CD4-positive, alpha-beta T cell treated with Interleukin-6 for 4 hours (primary cell): ENCODE measurements at places on chromosomes 4 and X.

DNA sequence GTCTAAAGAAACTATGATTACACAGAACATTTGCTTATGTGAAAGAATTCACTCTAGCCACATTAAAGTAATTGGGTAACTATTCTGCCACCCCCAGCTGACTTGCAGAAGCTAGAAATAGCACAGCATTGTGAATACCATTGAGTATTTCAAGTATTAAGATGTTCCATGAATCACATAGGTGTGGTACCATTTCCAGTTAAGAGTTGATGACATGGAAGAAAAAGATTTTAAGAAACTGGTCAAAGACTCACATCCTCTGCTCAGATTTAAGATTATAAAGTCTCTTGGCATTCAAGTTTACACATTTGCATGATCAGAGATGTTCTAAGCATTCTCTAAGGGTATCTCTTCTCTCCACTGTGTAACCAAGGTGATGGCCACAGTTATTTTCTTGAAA, 287.5 kb downstream of the CAMK2D start:
- DNase-seq: no peak

GRCh38 chr4:38306482-38307071, 346.4 kb downstream of the PTTG2 start:
- peak; percentile 9 for DNase-seq

- DNase-seq: no peak
Measured at GRCh38 chr4:110484767-110485166, 8.8 kb downstream of the ENPEP start.

GRCh38 chr4:79851625-79852304, 221.3 kb downstream of the ANTXR2 start:
- no peak for DNase-seq

GRCh38 chr4:138535316-138535715, 293.2 kb upstream of the SLC7A11 start:
- no peak for DNase-seq

- DNase-seq: no peak
Measured at GRCh38 chr4:176896211-176896610, 103.5 kb upstream of the VEGFC start.

DNA sequence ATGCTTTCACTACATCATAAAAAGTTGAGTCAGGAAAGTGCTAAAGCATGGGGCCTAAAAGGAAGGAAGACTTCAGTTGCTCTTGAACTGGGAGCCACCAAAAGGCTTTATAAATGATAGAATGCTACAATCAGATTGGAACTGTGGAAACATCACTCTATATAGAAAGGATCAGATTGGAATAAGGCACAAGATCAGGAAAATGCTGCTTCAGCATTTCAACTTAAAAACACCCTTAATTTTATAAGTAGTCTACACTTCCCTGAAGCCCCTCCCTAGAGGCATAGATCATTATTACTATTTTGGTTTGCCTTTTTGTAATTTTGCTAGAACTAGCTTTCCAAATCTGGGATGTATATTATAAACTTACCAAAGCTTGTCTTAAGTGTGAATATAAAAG, 170.7 kb downstream of the FANCB start:
- no peak for DNase-seq

GRCh38 chr4:140092094-140092851, 61.7 kb downstream of the MAML3 start:
- peak; percentile 18 for DNase-seq

- DNase-seq: no peak
Measured at GRCh38 chr4:184399512-184399908, 74.8 kb downstream of the IRF2 start.

GRCh38 chr4:101730291-101731117, 60.0 kb upstream of the BANK1 start:
- peak; percentile 56 for DNase-seq

- DNase-seq: peak; percentile 4
Measured at GRCh38 chr4:73019462-73020047, 50.0 kb downstream of the COX18 start.

DNA sequence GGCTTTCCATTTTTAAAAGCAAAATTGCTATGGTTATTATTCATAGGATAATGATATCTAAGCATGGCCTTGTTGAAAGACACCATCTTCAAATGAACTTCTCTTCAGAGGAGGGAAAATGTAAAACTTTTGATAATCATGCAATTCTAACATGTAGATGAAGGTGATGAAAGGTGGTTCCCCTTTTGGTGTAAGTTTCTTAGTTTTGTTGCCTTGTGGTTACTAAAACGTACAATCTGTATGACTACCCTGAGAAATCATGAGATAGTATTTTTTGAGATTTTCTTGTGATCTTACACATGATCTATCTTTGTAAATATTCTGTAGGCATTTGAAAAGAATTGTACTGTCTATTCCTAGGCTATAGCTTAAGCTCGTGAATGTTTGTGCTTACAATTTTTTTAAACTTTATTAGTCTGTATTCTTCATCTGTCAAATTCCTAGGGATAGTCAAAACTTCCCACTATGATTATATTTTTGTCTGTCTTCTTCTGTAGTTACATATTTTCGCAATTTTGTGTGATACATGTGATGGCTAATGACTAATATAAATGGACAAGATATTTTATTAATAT, 47.5 kb downstream of the PTPN13 start:
- no peak for DNase-seq

DNA sequence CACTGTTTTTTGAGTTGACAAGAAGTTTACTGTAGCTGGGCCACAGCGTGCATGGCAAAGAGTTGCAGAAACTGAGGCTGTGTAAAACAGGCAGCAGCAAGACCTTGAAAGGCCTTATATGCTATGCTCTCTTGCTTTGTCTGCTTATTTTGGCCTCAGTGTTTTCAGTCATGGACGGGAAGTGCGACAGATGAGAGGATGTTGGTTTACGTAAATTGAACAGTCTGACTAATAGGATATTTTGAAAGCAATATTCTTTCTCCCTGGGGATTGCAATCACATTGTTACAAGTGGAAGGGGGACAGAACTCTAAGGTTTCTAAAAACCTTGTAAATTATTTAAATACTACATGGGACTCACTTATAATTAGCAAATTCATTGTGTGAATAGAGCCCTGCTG, 32.2 kb upstream of the MAGEA10 start:
- DNase-seq: no peak

GRCh38 chrX:25805744-25806143, 332.4 kb upstream of the MAGEB18 start:
- DNase-seq: no peak

DNA sequence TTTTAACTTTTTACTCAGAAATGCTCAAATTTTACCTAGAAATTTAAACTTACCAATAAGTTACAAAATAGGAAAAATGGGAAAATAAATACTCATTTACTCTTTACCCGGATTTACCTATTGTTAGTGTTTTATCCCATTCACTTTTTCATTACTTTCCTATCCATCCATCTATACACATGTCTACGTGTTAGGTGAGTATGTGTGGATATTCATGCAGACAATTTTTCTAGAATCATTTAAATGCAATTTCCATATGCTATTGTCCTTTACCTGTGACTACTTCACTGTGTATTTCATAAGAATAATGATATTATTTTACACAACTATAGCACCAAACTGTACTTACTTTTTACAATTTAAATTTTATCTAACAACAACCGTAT, 896.6 kb upstream of the INTU start:
- DNase-seq: no peak

DNA sequence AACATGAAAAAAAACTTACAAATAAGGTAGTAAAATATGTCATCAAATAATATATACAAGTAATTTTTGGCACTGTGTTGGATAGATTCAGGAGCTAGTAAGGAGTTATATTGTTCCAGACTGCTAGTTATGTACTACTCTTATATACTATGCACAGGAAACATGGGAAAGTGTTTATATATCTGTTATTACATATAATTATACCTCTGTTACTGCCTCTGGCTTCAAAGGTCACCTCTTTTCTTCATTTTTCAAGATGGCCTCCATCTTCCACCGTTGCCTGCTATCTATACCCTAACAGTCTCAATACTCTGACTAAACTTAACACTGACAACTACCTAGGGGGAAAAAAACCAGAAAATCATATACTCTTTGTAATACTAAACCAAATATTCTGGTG, 29.5 kb downstream of the LIN54 start:
- DNase-seq: no peak

- DNase-seq: no peak
Measured at GRCh38 chr4:135497563-135498152, 1296.1 kb upstream of the PABPC4L start.

DNA sequence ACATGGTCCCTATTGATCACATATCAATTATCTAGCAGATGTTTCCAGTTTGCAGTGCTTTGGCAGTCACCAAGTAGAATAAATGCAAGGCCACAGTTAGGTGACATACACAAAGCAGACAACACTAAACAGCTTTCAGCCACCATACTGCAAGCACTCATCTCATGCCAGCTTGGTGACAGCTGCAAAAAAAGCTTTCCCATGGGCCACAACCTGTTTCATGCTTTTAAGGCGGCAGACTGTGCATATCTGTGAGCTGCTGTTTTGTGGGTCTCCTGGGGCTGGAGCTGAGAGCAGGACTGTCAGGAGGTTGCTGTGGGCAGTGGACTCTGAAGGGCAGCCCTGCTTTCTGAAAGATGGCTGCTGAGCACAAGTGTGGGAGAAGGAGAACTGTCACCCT, 82.6 kb downstream of the FHDC1 start:
- DNase-seq: no peak

DNA sequence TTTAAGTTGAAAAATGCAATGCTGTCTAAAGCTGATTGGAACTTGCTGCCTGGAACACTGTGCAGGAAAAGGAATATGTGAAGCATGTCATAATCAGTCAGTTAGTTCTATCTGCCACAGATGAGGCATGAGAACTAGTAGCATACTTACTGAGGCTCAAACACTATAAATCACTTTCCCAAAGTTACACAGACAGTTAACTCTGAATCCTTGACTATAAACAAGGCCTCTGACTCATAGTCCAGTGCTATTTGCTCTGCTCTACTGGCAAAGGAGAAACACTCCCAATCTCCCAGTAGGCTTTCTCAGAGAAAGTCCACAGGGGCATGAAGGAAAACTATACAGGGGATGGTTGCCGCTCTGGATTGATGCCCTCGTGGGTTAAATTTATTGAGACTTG, 2078.4 kb upstream of the TENM3 start:
- no peak for DNase-seq

DNA sequence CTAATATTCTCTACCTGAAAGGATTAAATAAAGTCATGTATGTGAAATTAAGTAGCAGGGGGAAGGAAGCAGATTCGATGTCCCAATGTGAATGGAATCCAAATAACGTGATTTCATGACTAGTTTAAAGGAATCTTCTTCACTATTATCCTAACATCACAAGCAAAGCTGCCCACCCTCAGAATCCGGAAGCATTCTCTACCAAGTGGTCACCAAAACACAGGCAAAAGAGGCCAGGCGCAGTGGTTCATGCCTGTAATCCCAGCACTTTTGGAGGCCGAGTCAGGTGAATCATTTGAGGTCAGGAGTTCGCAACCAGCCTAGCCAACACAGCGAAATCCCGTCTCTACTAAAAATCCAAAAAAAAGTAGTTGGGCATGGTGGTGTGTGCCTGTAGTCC, 212.9 kb downstream of the LDB2 start:
- DNase-seq: no peak

- DNase-seq: no peak
Measured at GRCh38 chr4:26133840-26134239, 187.0 kb upstream of the RBPJ start.

- no peak for DNase-seq
Measured at GRCh38 chr4:151484396-151485102, 75.6 kb downstream of the FHIP1A start.

DNA sequence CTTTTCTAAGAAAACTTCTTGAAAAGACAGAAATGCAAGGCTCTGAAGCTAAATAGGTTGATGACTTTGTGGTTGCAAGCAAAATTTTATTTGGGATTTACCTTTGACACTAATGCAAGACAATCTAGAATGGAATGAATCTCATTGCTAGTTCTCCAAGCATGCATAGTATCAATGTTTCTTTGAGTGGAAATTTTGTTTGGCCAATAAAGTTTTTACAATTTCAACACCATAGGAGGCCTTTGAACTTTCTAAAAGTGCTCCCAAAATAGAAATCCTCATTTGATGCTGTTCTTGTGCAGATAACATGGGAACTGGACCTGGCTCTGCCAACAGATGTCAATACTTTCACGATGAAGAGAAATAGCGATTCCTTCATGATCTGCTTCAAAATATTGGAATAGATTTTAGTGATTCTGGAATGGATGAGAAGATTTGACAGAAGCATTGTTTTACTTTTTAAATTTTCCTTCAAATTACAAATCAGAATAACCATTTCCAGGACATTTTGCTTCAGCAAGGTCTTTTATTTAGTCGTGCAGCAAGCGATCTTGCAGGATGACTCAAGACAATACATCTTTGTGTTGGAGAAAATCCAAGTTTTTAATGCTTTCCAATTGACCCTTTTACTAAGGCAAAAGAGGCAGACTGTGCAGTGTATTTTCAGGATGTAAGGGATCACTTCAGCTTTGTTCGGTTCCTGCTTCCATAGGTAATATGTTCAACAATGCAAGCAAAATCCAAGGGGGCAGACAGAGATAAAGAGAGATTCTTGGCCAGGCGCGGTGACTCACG, 51.7 kb upstream of the OTUD4 start:
- DNase-seq: no peak

- no peak for DNase-seq
Measured at GRCh38 chr4:149980121-149980682, 98.0 kb upstream of the DCLK2 start.

DNA sequence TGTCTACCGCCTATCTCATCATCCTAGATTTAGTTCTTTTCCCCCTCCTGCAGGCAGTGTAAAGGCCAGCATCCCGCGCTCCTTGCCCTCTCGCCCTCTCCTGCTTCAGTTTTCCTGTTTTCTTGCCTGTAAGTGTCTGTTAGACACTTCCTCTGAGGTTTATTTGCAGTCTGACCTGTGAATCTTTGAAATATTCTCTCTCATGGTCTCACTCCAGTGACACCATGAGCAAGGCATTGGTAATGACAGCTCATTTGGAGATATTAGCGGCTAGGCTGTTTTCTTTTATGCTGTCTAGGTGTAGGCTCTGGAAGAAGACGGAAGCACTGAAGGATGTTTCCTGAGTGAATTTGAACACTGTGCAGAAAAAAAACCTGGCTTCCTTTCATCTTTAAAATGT, 179.6 kb downstream of the KDR start:
- no peak for DNase-seq

DNA sequence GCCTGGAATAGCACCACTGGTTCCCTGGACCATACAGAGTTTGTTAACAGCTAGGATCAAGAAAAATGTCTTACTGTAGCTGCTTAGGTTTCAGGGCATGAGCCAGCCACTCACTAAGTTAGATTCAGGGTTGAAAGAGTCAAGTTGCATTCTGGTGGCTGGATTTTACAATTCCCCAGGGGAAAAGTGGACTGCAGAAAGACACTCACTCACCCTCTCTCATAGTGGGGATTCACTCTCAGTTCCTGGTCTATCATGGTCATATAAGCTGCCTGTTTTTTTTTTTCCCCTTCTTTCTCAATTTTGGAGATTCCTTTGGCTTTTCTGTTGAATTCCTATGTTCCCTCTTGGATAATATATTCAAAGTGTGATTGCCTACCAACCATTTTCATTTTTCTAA, 744.2 kb upstream of the GRIA3 start:
- no peak for DNase-seq

GRCh38 chr4:185201977-185202962, 1.5 kb downstream of the CFAP97 start:
- DNase-seq: no peak
